ENCODE measurements at places on chromosomes 2 and 18. TPM values are rescaled to one million over a fixed set of nuclear protein-coding genes. Genes with fewer than 3 reads are reported as not detected.

Gene ZBTB7C
- 40.5 TPM for total RNA-seq

Gene CDH19
- 18.2 TPM for total RNA-seq

Gene CXCR4
- total RNA-seq: 39.5 TPM

Gene LIMS4
- 1.5 TPM for total RNA-seq

Gene DNAJC5G
- 1.5 TPM for total RNA-seq

Gene KCNE4
- 4.9 TPM for total RNA-seq

Gene NPHP1
- total RNA-seq: 4.9 TPM

Gene SIGLEC15
- not detected for total RNA-seq

Gene ARHGAP25
- total RNA-seq: 9.6 TPM

Gene EPB41L3
- total RNA-seq: 53.0 TPM

Gene CAPN14
- 4.7 TPM for total RNA-seq

Gene ALPP
- not detected for total RNA-seq

Gene ITGB6
- total RNA-seq: 17.2 TPM

- DNase-seq: no peak
Observed at GRCh38 chr18:76604935-76605240, 109.8 kb upstream of the ZNF516 start.

- DNase-seq: no peak
Observed at GRCh38 chr2:110977403-110977802, 143.3 kb upstream of the BCL2L11 start.

GRCh38 chr2:223314811-223315210 lies 262.8 kb downstream of the KCNE4 start:
- no peak for DNase-seq

DNA sequence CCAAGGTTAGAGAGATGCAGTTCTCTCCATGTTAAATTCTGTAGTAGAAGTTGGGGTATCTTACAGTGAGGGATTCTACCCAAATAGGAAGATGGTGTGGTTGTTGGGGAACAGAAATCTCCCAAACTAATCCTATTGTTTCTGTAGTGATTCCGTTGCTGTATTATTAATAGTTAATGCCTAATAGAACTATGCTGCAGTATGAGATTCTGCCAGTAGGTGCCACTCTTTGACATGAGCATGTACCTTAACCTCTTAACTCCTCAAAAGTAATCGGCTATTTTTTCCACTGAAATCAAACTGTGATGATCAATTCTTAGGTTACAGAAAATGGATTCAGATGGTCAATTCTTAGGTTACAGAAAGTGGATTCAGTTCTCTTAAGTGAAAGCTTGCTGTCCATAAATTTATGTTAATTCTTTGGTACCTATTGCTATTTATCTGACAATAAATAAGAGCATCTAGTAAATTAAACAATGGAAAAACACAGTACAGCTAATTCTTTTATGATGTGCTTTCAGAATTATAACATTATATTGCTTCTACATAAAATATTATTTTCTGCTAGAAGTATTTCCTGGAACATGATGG lies 97.9 kb upstream of the DLX2 start:
- DNase-seq: no peak

- no peak for DNase-seq
Observed at GRCh38 chr18:22165603-22166068, 3.8 kb upstream of the GATA6 start.

GRCh38 chr2:69931832-69932595 lies 17.1 kb downstream of the MXD1 start:
- no peak for DNase-seq

DNA sequence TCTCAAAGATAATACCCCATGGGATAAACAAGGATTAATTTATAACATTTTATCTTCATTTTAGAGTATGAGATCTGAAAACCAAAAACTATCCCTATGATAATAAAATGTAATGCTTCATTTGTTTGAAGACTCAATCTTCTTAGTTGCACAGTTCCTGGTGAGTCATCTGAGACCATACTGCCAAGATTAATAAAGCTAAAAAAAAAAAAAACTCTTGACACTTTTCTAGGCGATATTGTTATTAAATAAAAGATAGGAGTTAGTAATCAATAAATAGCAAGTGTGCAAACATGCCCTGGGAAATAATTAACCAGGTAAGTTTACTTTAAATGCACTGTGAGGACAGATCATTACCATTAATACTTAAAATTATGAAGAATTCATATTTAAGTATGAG lies 83.9 kb downstream of the RPE start:
- no peak for DNase-seq

DNA sequence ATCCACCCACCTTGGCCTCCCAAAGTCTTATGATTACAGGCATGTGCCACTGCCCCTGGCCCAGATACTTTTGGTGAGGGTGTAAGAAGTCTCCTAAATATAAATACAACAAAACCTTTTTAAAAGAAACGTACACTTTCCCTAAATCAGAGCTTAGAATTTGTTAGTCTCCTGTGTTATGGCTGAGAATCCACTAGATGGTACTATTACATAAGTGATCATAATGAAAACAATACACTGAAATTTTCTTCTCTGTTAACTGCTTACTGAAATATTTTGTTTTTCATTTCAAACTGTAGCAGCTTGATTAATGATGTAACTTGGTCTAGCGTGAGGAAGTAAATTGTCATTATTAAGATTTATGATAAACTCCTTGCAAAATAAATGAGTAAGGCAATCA lies 74.8 kb upstream of the FAM98A start:
- no peak for DNase-seq

GRCh38 chr2:63876311-63876710 lies 34.6 kb downstream of the UGP2 start:
- no peak for DNase-seq

GRCh38 chr2:231258701-231259100 lies 60.3 kb downstream of the ARMC9 start:
- DNase-seq: no peak

DNA sequence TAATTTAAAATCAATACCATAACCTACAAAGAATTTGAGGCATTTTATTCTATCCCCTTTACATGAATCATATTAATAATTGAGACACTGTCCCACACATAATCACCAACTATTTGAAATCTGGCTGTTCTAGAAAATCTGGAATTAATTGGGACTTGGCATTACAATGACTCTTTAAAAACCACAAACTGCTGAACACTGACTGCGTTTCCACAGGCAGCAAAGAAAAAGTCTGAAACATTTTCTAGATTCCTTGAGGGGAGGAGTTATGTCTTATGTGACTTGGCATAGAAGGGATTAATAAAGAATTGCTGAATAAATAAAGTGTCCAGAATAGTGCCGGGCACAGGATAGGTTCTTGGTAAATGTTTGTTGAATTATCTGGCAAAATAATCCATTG lies 61.4 kb downstream of the GPR39 start:
- DNase-seq: no peak

DNA sequence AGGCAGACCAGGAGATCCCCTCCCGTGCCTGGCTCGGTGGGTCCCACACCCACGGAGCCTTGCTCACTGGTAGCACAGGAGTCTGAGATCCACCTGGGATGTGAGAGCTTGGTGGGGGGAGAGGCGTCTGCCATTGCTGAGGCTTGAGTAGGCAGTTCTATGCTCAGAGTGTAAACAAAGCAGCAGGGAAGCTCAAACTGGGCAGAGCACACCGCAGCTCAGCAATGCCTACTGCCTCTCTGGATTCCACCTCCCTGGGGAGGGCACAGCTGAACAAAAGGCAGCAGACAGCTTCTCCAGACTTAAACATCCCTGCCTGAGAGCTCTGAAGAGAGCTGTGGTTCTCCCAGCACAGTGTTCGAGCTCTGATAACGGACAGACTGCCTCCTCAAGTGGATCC lies 85.1 kb downstream of the UGP2 start:
- DNase-seq: no peak

GRCh38 chr2:240579771-240580614 lies 6.5 kb upstream of the CAPN10 start:
- no peak for DNase-seq

GRCh38 chr18:59576541-59577385 lies 120.5 kb downstream of the CCBE1 start:
- no peak for DNase-seq

DNA sequence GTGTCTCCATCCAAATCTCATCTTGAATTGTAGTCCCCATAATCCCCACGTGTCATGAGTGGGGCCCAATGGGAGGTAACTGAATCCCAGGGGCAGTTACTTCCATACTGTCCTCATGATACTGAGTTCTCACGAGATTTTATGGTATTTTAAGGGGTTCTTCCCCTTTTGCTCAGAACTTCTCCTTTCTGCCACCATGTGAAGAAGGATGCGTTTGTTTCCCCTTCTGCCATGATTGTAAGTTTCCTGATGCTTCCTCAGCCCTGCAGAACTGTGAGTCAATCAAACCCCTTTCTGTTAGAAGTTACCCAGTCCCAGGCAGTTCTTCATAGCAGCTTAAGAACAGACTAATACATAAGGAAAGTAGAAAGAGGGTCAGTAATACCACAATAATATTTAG lies 480.4 kb downstream of the KCNJ3 start:
- DNase-seq: no peak

- no peak for DNase-seq
Observed at GRCh38 chr2:209600341-209601171, 171.1 kb upstream of the UNC80 start.

- DNase-seq: no peak
Observed at GRCh38 chr2:186716899-186717298, 23.0 kb downstream of the FAM171B start.

DNA sequence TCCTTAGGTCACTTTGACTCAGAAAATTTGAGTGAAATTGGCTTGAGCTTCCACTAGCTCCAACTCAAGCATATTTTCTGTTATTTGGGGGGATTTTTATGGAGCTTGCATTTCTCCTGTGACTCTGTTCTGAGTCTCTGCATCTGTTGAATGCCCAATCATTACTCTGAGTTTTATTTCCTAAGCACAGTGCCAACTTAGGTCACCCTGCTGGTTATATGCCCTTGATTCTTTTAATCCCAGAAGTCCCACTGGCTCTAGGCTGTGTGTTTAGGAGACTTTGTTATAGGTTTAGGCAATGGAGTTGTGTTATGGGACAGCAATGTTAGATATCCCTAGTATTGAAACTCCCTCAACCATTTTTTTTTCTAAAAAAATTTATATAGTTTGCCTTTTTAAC lies 198.2 kb upstream of the DTNA start:
- DNase-seq: no peak

- no peak for DNase-seq
Observed at GRCh38 chr2:212141499-212141898, 397.1 kb downstream of the ERBB4 start.

DNA sequence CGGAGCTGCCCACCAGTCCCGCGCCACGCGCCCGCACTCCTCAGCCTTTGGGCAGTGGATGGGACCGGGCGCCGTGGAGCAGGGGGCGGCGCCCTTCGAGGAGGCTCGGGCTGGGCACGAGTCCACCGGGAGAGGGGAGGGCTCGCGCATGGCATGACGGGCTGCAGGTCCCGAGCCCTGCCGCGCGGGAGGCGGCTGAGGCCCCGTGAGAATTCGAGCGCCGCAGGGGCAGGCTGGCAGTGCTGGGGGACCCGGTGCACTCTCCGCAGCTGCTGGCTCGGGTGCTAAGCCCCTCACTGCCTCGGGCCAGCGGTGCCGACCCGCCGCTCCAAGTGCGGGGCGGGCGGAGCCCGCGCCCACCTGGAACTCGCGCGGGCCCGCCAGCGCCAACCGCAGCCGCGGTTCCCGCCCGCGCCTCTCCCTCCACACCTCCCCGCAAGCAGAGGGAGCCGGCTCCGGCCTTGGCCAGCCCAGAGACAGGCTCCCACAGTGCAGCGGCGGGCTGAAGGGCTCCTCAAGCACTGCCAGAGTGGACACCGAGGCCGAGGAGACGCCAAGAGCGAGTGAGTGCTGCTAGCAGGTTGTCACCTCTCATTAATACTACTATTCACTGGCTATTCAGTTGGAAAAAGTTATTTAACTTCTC lies 3.6 kb upstream of the TTC21B start:
- DNase-seq: no peak

- DNase-seq: no peak
Observed at GRCh38 chr18:59182673-59183072, 37.3 kb upstream of the GRP start.

GRCh38 chr2:165357758-165358157 lies 111.7 kb upstream of the CSRNP3 start:
- no peak for DNase-seq

- no peak for DNase-seq
Observed at GRCh38 chr2:46531863-46532262, 52.5 kb downstream of the TMEM247 start.

DNA sequence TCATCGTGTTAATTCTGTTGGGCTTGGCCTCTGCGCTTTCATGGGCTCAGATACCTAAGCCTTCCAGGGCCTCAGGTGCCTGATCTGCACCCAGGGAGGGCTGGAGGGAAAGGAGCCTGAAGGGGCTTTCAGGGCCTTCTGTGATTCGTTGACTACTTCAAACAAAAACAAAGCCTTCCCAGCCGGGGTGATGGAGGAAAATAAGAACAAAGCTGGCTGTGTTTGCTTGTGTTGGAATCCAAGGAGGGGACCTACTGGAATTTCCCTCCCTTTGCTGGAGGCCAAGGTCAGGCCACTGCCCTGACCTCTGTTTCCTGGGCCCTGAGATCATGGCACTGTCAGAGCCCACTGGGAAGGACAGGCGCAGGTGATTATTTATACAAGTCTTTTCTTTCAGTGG lies 135.3 kb downstream of the KLHL29 start:
- no peak for DNase-seq

DNA sequence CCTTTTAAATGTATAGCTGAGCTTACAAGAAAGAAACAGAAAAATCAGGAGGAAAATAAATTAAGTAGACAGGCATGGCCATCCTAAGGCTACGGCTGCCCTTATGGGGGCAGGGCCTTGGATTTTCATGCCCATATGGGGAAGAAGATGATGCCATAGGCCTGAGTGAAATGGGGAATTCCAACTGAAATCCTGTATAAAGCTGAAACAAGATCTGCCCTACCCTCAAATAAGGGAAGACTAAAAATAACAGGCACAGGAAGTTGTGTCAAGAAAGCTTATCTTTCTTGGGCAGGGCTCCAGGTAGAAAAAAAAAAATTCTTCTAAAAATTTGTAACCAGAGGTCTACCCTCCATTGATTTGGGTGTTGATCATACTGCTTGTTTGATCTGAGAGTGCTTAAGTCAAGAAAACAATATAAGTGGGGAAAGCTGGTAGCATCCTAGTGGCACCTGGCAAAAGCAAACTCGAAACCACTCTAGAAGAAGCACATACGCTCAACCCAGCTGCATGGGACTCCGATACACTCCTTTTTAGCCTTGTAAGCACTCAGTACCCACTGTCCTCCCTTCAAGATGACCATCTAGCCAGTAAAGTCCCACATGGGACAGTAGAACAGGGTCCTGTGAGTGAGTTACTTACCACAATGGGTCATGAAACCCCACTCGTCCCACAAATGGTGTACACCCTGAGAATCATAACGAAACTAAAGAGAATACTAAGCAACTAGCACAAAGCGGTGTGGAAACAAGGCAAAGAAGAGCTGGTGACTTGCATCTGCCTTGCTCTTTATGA lies 22.3 kb downstream of the DNAH7 start:
- DNase-seq: no peak

- no peak for DNase-seq
Observed at GRCh38 chr18:24964216-24964615, 387.8 kb downstream of the ZNF521 start.

Measured in vagina (tissue), 2 donors.